Astrocyte of the spinal cord (primary cell): ENCODE measurements at places on chromosomes 4 and X.

- no peak for DNase-seq
These were observed 144.7 kb downstream of the PDGFRA start for GRCh38 chr4:54373718-54374210.

DNA sequence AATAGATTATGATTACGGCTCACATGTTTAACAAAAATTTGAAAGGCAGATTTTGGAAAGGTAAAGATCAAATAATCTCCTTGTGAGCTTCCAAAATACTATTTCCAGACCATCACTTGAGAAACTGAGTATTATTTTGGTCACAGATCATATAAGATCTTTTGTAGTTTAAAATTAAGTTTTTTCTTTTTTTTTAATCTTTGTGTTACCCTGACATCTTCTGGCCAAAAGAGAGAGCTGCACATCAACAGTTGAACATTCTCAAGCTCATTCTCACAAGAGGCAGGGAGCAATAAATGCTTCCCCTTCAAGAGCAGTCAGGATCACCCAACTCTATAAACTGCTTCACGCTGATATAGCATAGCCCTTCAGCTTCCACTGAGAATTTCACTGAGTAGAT, 15.9 kb downstream of the TMEM192 start:
- DNase-seq, result peak; percentile 37

DNA sequence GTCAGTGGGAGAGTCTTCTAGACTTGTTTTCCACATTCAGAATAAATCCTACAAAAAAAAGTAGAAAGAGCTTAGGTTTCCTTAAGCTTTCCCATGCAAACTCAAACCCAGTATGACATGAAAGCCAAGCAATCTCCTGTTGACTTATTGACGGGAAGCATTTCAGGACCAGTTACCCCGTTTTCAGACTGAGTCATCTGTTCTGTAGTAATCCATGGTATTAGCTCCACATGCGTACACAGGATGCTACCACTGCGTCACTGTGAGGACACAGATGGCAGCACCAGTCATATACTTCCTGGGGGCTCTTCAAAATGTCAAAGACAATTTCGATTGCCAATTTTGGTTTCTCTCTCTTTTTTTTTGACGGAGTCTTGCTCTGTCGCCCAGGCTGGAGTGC, 224.9 kb upstream of the MAD2L1 start:
- DNase-seq, result no peak

- peak; percentile 86 for DNase-seq
These were observed 296.2 kb downstream of the INPP4B start for GRCh38 chr4:142549726-142550463.

DNA sequence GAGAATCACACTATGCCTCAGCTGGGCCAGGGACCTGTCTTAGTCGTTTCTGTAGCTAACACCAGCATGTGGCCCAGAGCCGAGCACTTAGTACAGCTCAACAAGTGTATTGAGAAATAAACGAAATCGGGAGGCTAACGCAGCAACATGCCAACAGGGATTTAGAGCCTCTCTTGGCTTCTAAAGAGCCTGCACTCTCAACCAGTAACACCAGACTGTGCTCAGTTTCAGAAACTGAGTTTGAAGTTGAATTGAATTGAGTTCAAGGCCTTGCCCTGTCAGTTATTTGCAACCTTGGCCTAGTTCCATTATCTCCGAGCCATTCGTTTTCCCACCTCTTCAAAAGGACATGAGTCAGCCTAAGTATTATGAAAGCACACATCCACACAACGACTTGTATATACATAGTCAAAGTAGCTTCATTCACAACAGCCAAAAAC, 71.3 kb upstream of the LDB2 start:
- DNase-seq, result peak; percentile 22

GRCh38 chrX:1477801-1478458, 25.2 kb upstream of the ASMTL start:
- DNase-seq, result peak; percentile 59

- no peak for DNase-seq
These were observed 111.1 kb downstream of the RNF150 start for GRCh38 chr4:141022111-141022695.

- DNase-seq, result no peak
These were observed 14.4 kb downstream of the ALG13 start for GRCh38 chrX:111695297-111695880.

DNA sequence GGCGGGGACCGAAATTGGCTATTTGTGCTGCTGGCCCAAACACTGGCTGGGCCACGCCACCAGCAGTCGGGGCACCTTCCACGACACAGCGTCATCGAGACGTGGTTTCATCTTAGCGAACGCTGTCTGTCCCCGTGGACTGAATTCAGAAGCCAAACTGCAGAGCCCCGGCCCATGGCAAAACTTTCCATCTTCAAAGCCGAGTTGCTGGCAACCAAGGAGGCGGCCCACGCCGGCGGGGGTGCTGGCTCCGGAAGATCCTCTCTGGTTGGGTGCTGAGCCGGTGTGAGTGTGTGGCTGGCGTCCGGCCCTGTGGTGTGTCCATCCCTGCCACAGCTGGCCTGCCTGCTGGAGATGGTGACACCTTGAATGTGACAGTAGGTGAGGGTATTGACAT, 96.6 kb upstream of the ADRA2C start:
- DNase-seq, result no peak

DNA sequence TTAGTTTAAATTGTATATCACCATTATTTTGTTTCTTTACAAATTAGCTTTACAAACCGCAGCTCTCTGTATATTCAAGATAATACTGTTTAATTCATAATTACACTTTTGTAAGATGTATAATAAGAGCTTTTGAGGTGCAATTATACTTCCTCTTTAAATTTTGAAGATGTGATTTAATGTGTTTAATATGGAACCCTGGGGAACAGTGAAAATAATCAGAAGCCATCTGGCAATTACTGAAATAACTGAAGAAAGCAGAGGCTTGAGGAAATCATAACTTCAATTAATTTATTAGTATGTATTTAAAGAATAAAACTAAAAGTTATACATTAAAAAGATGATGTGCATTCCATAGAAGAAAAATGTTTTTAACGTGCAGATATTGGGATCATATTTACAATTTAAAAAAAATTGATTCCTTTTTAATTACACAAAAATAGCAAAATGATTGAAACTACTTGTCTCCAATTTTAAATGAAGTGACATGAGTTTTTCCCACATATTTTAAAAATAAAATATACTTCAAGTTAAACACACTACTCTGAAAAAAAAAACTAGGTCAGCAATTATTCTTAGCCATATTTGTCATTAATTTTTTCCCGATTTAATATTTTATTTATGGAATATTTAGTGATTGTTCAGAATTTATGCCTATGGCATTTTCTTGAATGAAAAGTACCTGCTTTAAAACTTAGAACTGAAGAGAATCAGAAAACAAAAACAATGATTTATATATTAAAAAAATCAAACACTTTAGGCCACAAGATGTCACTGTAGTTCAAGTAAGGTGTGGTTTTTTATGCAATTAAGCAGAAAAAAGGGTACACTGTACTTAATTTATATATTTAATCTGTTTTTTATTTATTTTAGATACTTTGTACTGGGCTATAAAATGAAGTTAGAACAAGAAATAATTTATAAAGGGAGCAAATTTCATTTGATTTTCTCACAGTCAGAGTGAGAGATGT, 942.7 kb upstream of the NDST4 start:
- peak; percentile 26 for DNase-seq

- no peak for DNase-seq
These were observed 18.2 kb downstream of the HOPX start for GRCh38 chr4:56662782-56663468.

DNA sequence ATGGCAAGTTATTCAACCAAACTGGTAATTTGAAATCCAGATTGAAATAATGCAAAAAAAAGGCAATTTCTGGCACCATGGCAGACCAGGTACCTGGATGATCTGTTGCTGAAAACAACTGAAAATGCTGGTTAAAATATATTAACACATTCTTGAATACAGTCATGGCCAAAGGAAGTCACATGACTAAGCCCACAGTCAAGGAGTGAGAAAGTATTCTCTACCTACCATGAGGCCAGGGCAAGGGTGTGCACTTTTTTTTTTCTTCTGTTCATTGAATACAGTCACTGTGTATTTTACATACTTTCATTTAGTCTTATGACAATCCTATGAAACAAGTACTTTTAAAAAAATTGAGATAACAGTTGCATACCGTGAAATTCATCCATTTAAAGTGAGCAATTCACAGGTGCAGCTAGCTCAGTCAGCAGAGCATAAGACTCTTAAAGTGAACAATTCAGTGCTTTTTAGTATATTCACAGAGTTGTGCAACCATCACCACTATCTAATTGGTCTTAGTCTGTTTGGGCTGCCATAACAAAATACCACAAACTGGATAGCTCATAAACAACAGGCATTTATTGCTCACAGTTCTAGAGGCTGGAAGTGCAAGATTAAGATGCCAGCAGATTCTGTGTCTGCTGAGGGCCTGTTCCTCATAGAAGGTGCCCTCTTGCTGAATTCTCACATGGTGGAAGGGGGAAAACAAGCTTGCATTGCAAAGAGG, 4.8 kb upstream of the MPP1 start:
- DNase-seq, result no peak

DNA sequence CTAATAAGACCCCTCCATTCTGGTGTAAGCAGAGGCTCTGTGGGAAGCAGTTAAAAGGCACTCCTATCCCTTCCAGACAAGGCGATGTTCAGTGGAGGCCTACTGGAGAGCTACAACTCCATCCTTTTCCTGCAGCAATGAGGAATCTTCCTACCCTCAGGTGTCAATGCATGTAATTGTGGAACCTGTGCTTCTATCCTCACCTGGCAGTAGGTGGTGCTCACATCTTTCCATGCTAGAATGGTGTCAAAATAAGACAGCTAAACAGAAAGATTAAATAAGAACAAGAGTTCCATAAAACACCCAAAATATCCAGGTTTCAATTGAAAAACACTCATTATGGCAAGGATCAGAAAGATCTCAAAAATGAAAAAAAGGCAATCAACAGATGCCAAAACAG, 224.6 kb downstream of the IL15 start:
- DNase-seq, result no peak

DNA sequence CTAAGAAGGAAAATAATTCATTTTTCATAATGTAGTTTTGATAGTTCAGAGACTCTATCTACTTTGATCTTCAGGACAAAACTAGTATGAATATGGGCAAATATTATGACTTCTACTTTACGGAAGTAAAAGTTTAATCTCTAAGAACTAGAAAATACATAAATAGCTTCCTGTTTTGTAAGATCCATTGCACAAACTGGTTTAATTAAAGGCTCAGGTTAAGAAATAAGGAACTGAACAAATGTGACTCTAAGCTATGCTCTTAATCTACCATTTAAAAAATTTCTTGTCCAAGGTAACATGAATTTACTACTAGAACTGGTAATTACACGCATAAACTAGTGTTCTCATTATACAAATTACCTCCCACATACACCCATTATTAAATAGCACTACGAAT, 360.6 kb downstream of the INPP4B start:
- DNase-seq, result no peak

- DNase-seq, result no peak
These were observed 60.2 kb downstream of the CHRNA9 start for GRCh38 chr4:40395166-40395900.

- no peak for DNase-seq
These were observed 219.7 kb downstream of the NSUN7 start for GRCh38 chr4:40969501-40969900.
